Daoy (cell line): ENCODE measurements at places on chromosomes 16 and 17. TPM values are rescaled to one million over a fixed set of nuclear protein-coding genes. Genes with fewer than 3 reads are reported as not detected.

Gene CEMP1
- not detected in 2 replicates for total RNA-seq

Gene GPR139
- not detected in 2 replicates for total RNA-seq

Gene CCL3
- 0.46 TPM in 1 of 2 replicates, not detected in the other for total RNA-seq

Gene PLXDC1
- 0.11 TPM in 1 of 2 replicates, not detected in the other for total RNA-seq

Gene HBQ1
- total RNA-seq: not detected in 2 replicates

- no peak for DNase-seq
These were observed 180.2 kb upstream of the CHMP6 start for GRCh38 chr17:80811181-80812105.

- DNase-seq: peak; percentile 77
These were observed 3.0 kb downstream of the BAHCC1 start for GRCh38 chr17:81398176-81398831.

GRCh38 chr16:60204181-60204580 lies 1470.1 kb upstream of the GOT2 start:
- no peak for DNase-seq

DNA sequence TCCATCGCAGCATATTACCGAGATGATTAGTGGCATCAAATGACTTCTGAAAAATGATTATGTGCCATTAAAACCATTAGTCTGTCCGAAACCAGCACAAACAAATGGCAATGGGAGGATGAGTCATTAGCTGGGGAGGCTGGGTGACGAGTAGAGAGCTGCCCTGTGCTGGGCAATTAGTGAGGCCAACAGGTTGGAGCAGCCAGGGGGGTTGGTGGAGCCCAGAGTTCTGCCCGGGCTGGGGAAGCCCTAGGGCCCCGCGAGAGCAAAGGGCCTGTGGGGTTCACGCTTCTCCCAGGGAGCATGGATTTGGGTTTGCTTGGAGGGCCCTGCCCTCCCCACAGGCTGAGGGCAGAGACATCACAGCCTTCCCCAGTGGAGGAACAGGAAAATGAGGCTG lies 152.1 kb upstream of the RPL38 start:
- DNase-seq: peak; percentile 36

- no peak for DNase-seq
These were observed 34.5 kb downstream of the KCNJ16 start for GRCh38 chr17:70109497-70109896.
